Brain microvascular endothelial cell (primary cell): ENCODE measurements at places on chromosomes 12 and 14.

GRCh38 chr12:4271717-4272423 is 1.7 kb upstream of the CCND2 start:
- DNase-seq: peak; percentile 25

- no peak for DNase-seq
Observed at GRCh38 chr12:18139989-18140596, 50.1 kb upstream of the RERGL start.

DNA sequence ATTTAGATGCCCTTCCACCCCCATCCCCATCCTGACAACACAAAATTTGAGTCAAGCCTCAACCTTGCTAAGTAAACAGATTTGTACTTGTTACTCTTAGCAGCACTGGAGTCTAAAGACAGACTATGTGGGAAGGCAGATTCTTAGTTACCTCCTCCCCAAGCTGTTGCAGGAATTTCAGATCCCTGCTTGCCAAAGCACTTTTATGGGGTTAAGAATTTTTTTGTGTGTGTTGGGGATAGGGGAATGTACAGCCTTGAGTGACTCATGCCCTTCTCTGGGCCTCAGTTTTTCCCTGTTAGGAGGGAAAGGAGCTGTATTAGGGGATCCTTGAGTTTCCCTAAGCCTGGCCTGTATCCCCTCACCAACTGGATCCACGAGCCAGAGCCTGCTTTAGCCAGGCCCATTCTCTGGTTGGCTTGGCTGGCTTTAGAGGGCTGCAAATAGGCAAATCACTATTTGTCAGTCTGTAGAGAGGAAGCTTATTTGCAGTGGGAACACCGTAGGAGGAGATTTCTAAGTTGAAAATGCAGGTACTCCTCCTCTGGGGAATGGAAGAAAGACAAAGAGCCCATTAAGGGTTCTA is 27.7 kb upstream of the RNU6-8 start:
- peak; percentile 56 for DNase-seq

DNA sequence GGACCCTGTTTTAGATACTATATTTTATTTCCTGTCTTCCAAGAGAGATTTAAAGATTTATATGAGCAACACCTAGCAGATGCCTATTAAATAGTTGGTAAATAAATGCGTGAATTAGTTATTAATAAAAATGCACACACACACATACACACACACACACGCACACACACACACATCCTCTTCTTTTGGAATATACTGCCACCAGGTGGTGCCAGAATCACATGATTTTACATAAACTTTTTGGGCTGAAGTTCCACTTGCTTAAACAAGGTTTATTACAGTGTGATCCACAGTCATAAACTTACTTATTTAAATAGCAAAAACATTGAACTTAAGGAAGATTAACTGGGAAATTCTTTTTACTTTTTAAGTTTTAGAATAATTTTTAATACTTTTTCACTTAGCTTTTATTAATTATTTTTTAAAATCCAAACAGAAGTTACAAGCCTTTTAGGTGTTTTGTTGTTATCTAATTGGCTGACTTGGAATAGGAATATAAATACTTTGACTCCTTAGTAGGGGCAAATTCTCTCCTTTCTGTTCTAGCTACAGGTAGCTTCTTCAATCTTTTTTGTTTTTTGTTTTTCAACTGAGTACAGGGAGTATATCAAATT is 17.5 kb downstream of the RAD51B start:
- DNase-seq: peak; percentile 87

DNA sequence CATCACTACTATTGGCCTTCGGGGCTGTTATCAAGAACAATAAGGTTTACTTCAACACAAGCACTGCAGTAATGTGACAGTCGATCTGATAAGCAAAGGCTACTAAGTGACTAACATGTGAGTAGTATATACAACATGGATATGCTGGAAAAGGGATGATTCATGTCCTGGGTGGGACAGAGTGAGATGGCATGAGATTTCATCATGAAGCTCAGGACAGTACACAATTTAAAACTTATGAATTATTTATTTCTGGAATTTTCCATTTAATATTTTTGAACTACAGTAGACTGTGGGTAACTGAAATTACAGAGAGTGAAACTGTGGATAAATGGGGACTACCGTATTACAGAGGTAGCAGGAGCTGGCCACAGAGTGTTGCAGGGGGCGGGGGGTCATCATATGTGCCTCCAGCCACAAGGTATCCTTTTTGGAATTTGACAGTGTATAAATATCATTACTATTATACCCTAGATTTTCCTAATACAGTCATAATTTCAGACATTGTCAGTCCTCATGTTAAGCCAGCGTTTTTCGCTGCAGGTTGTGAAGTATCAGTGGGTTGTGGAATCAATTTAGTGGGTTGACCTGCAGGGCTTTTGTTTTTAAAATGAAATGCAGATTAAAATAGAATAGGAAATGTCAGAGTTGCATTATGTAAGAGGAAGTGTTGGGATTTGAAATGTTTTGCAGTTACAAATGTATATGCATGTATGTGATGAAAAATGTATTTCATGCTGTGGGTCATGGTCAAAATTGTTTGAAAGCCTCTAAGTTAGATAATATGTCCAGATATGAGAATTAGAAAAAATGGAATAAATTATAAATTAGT is 148.0 kb upstream of the NUDT4 start:
- peak; percentile 90 for DNase-seq

- DNase-seq: no peak
Observed at GRCh38 chr12:113852695-113853490, 113.2 kb downstream of the RBM19 start.

- DNase-seq: no peak
Observed at GRCh38 chr14:59863806-59864525, 6.6 kb downstream of the RTN1 start.

DNA sequence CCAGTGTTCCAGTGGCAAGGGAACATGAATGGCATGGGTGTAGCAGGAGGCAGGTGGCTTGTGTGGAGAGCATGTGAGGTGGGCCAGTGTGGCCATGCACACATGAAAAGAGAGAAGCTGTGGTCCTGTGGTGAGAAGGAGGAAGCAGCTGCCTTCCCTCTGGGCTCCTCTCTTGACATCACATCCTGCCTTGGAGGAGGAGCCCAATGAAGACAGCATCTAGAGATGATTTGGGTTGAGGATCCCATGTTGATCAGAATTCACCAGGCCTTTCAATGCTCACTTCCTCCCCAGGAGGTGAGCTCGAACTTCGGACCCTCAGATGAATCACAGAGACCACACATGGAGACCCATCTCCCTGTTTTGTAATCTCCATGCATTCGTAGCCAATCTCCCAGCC is 82.6 kb downstream of the LRRC74A start:
- DNase-seq: no peak

- DNase-seq: no peak
Observed at GRCh38 chr14:51701951-51702350, 50.2 kb downstream of the FRMD6 start.

- DNase-seq: no peak
Observed at GRCh38 chr14:102189874-102190273, 50.2 kb downstream of the WDR20 start.

GRCh38 chr12:120659151-120659525 is 18.7 kb downstream of the CABP1 start:
- DNase-seq: no peak

DNA sequence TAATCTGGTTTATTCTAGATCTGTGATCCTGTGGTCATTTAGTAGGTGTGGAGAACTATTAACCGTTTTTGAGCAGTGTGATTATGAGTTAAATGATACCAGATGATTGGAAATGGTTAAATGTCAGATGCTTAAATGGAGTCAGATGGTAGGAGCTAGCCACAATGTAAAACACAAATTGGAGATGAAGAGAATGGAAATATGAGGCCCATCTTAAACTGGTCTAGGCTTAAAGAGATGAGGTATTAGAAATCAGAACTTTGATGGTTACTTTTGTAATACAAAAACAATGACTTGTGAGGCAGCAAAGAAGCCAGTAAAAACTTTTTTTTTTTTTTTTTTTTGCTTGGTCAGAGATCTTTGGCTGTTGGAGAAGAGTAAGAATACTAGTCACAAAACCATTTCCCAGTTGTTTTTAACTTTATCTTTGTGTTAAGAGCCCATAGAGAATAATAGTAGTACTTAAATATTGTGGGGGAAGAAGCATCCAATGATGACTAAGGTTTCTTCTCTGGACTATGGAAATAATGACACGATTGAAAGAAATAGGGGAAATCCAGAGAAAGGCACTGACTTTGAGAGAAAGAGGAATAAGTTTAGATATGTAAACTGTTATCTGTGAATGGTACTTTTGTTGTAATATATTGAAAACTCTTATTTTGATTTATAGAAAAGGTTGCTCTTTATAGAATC is 95.9 kb downstream of the WNK1 start:
- DNase-seq: no peak

- no peak for DNase-seq
Observed at GRCh38 chr14:21091821-21092272, 6.6 kb downstream of the ZNF219 start.

DNA sequence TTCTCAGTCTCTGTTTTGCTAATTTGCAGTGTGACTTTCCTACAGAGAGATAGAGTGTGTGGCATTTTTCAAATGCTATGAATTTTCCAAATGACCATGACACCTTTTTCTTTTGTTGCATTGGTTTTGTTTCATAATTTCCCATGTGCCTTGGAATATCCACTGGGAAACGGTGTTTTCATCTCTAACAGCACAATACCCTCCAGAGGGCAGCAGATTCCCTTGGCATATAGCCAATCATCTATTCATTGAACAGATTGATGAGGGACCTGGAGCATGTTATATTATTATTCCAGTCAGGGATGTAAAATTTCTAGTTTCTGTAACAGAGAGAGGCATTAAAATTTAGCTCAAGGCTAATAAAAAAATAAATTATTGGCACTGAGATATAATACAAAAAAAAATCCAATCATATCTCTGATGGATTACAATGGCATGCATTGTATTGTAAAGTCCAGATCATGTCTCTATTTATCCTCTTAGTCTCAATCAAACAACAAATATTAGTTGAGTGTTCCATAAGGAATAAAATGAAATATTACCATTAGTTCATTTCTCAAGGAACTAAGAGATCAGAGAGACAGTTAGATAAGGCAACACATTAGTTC is 29.6 kb upstream of the NTN4 start:
- peak; percentile 49 for DNase-seq

GRCh38 chr14:54444681-54445080 is 3.5 kb upstream of the CNIH1 start:
- DNase-seq: no peak
